A549 treated with Hydrocortisone at 1 μM for 4 hours (cell line): ENCODE measurements at places on chromosomes 7 and 10. TPM values are rescaled to one million over a fixed set of nuclear protein-coding genes. Genes with fewer than 3 reads are reported as not detected.

The RNF133 gene
- not detected in 5 replicates for total RNA-seq

The FASTK gene
- total RNA-seq = 58.8 to 75.1 TPM (median 73.7 TPM) in 5 replicates

The CNNM1 gene
- 21.9 to 28.6 TPM (median 26.2 TPM) in 5 replicates for total RNA-seq

The ZNF804B gene
- total RNA-seq = not detected in 5 replicates

The NXPH1 gene
- total RNA-seq = not detected in 5 replicates
